ENCODE measurements at places on chromosomes 11 and 22. TPM values are rescaled to one million over a fixed set of nuclear protein-coding genes. Genes with fewer than 3 reads are reported as not detected.

- no peak for DNase-seq
These were observed 3.8 kb downstream of the RIC8A start for GRCh38 chr11:211295-211694.

- DNase-seq = no peak
These were observed at the start of gene RIC3 for GRCh38 chr11:8168485-8169257. TSS of gene RIC3 (minus strand) at chr11:8169025. CDS start at chr11:8168989, 36 bp downstream.

GRCh38 chr11:62120001-62120400 lies 3.8 kb upstream of the INCENP start:
- DNase-seq = no peak

GRCh38 chr11:12410006-12410728 lies 32.8 kb downstream of the PARVA start:
- peak; percentile 88 for DNase-seq

- DNase-seq = no peak
These were observed 88.7 kb downstream of the C11orf58 start for GRCh38 chr11:16827139-16827538.

DNA sequence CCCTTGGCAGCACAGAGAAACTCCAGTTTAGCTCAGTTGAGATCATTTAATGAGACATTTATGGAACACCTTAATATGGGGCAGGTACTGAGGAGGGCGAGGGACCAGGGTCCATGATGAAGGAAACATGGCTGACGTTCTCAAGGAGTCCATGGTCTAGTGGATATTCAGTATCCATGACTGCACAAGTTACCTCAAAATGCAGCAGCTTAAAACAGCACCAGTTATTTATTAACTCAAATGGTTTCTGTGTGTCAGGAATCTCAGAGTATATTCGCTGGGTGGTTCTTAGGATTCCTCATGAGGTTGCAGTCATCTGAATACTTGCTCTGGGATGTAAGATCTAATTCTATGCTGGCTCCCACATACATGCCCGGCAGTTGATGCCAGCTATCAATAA lies 346.8 kb downstream of the LARGE1 start:
- no peak for DNase-seq

DNA sequence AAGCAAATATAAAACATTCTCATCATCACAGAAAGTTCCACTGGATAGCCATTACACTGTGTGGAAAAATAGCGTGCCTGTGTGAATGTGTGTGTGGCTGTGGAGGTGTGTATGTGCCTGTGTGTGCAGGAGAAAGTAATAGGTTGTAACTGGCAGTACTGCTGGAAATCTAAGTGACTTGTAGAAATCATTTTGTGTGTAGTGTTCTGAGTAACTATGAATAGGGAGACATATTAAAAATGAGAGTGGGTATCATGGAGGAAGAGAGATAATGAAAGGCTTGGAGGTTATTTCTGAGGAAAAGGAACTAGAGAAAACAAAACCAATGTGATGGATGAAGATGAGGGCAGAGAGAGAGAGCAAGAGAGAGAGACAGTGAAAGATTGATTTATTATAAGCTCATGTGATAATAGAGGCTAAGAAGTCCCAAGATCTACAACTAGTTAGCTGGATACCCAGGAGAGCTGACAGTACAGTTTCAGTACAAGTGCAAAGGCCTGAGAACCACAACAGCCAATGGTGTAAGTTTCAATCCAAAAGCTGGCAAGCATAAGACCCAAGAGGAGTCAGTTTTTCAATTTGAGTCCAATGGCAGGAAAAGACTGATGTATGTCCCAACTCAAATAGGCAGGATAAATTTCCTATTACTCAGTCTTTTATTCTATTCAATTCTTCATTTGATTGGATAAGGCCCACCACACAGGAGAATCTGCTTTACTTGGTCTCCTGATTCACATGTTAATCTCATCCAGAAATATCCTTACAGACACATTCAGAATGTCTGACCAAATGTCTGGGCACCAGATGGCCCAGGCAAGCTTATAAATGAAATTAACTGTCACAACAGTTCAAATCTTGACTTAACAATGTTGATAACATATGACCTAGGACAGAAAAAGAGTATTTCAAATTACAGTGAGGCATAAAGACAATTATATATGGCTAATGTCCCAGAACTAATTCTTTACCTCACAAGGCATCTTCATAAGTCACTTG lies 14.9 kb downstream of the KBTBD3 start:
- no peak for DNase-seq

NPAS4 gene
- total RNA-seq = not detected
